ENCODE measurements at places on chromosomes 13 and 19.

DNA sequence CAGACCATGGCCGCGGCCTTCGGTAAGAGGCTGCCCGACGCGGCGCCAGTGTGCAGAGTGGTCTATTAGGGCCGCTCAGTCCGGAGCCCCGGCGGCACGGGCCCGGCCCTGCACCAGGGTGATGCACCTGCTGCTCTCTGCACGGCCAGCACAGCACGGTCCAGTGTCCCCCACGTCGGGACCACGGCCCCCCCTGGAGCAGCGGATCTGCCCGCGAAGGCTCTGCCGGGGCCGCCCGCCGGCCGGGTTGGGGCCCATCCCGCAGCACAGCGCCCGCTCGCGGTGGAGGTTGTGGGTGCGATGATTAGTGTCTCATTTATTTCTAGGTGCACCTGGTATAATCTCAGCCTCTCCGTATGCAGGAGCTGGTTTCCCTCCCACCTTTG lies 7.9 kb downstream of the PTBP1 start:
- DNase-seq, result no peak

DNA sequence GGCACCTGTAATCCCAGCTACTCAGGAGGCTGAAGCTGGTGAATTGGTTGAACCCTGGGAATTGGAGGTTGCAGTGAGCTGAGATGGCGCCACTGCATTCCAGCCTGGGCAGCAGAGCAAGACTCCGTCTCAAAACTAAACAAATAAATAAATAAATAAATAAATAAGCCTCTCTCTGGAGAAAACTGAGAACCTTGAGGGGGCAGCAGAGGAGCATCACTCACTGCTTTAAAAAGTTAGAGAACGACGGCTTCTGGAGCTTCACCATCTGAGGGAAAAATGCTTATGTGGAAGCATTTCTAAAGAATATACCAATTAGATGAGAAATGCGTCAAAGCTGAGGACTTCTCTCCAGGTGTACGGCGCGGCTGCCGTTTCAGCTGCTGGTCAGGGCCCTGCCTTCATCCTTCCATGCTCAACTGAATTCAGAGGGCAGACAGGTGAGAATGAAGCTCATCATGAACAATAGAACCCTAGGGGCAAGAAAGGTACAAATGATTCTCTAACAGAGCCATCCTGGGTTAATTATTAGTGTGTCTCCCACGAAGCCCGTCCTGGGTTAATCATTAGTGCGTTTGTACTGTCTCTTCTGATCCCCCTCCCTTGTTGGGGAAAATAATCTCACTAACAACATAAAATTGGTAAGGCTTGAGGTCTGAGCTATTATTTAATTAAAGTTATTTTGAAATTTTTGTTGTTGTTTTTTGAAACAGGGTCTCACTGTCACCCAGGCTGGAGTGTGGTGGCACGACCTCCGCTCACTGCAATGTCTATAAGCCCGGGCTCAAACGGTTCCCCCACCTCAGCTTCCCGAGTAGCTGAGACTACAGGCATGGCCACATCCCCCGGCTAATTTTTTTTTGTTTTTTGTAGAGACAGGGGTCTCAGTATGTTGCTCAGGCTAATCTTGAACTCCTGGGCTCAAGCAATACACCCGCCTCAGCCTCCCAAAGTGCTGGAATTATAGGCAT lies 80.1 kb downstream of the IPO5 start:
- DNase-seq, result no peak

GRCh38 chr13:112619730-112620631 lies 32.0 kb upstream of the TUBGCP3 start:
- peak; percentile 91 for DNase-seq

GRCh38 chr19:55311397-55311796 lies 13.7 kb downstream of the TMEM150B start:
- DNase-seq, result no peak

DNA sequence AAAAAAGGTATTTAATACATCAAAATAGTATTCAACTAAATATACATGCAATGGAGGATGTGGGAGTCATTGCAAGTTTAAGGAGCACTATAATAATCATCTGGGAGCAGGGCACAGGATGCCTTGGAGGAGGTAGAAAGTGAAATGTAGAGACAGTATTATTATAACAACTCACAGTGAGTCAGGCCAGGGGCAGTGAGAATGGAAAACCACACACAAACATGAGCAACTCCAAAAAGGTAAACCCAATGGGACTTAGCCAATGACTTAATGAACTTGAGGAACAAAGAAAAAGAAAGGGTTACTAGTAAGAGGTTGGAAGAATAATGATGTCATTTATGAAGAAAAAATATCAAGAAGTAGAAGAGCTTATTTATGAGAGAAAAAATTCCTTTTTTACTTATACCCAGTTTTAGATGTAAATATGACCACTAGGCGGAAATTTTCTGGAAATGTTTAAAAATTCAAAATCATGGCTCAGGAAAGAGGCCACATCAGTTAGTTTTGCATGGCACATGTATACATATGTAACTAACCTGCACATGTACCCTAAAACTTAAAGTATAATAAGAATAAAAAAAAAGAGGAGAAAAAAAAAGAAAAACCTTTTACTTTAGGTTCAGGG lies 389.3 kb downstream of the SUCLA2 start:
- no peak for DNase-seq

- no peak for DNase-seq
Measured at GRCh38 chr19:18697680-18698079, 14.2 kb downstream of the CRTC1 start.

DNA sequence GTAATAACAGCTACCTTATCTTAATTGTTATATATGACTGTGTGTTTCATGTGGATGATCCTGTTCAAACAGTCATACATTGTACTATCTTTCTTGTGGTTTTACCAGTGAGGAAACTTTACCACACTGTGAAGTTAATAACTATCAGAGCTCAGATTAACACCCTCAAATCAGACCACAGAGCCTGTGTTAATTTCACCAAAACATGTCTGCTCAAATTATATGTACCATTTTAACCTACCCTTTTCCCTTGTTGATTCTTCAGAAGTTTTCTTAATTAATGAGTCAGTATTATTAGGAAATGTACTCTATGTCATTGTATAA lies 1.8 kb upstream of the ZNF331 start:
- DNase-seq, result no peak

DNA sequence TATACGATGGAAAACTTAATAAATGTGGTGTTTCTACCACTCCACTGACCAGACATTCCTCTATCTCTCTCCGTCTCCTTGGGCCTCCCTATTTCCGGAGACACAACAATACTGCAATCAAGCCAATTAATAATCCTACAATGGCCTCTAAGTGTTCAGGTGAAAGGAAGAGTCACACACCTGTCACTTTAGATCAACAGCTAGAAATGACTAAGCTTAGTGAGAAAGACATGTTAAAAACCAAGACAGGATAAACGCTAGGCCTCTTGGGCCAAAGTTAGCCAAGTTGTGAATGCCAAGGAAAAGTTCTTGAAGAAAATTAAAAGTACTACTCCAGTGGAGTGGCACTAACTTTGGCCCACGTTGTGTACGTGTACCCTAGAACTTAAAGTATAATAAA lies 22.5 kb downstream of the ZDHHC20 start:
- no peak for DNase-seq

DNA sequence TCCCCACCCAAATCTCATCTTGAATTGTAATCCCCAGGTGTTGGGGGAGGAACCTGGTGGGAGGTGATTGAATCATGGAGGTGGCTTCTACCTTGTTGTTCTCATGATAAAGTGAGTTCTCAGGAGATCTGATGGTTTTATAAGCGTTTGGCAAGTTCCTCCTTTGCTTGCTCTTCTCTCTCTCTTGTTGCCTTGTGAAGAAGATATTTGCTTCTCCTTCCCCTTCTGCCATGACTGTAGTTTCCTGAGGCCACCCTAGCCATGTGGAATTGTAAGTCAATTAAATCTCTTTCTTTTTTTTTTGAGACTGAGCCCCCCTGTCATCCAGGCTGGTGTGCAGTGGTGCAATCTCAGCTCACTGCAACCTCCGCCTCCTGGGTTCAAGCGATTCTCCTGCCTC lies 34.4 kb downstream of the VSTM1 start:
- no peak for DNase-seq

- DNase-seq, result no peak
Measured at GRCh38 chr19:13172346-13173138, 22.3 kb downstream of the IER2 start.

GRCh38 chr13:90951663-90952062 lies 395.8 kb upstream of the MIR17HG start:
- DNase-seq, result no peak

GRCh38 chr19:19866611-19867248 lies 1.0 kb downstream of the ZNF253 start:
- peak; percentile 86 for DNase-seq

DNA sequence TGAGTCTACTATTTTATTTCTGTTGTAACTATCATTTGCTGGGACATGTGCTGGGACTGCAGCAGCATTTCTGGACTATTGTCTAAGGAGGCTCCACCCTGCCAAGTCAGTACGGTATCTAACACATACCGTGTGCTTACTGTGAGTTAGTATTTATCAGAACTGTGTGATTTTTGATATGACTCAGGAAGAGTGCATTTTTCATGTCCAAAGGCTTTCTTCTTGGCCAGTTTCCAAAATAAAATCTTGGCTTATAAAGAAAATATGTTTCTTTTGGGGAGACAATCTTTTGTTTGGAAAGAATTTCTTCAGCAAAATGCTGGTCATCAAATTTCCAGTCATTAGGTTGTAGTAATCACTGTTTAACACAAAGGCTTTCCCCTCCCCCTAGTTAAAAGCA lies 11.6 kb downstream of the PARP4 start:
- DNase-seq, result no peak

GRCh38 chr13:110044551-110045111 lies 258.2 kb upstream of the IRS2 start:
- DNase-seq, result no peak

DNA sequence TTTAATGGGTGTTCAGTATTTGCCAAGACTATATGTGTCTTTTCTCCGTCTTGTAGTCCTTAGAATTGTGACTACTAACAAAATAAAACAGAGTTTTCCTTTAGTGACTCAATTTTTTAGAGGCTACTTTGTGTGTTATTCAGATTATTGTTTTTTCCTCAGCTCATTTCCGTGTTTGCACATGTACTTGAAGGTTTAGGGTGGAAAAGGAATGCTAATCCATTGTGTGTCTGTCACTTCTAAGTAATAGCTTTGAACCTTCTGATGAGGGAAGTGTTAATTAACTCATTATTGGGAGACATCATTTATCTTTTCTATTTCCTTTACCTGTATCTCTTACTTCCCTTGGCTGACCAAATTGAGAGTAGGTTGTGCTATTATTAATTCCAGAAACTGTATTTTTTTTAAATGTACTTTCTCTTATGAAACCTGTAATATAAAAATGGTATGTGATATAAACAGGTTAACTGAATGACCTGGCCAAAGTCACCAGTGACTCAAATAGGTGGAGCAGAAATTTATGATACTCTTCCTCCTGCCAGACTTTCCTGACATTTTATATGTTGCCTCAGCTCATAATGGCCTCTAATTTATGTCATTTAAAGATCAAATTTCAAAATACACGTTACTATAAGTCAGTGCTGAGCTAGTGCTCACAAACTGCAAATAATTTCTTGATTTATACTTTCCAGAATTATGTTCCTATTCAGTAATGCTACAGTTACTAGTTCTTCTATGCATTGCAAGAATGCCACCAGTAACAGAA lies 88.8 kb downstream of the LMO7 start:
- no peak for DNase-seq

- no peak for DNase-seq
Measured at GRCh38 chr19:38023671-38024541, 116.9 kb downstream of the SIPA1L3 start.

- DNase-seq, result no peak
Measured at GRCh38 chr19:16262618-16263017, 62.0 kb upstream of the KLF2 start.

All from H9 (cell line).